CD4-positive, alpha-beta T cell treated with Interleukin-4 for 4 hours (primary cell): ENCODE measurements at places on chromosomes 4 and X.

DNA sequence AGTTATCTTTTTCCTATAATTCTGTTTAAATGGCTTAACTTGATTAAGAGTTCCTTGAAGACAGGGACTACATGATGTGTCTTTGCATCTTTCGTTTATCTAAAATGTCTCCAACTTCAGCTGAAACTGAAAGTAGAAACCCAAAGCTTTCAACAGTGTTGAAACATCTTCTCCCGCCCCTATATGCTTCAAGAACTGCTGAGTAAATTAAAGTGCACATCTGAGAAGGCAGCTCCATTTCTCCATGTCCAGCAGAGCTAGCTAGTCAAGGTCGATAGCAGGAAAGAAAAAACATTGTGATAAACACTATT lies 185.7 kb upstream of the TBL1X start:
- DNase-seq: peak; percentile 0

GRCh38 chr4:15003891-15004738 lies 1.8 kb downstream of the CPEB2 start:
- peak; percentile 43 for DNase-seq

- DNase-seq: no peak
Observed at GRCh38 chr4:108346818-108347210, 178.1 kb upstream of the LEF1 start.

DNA sequence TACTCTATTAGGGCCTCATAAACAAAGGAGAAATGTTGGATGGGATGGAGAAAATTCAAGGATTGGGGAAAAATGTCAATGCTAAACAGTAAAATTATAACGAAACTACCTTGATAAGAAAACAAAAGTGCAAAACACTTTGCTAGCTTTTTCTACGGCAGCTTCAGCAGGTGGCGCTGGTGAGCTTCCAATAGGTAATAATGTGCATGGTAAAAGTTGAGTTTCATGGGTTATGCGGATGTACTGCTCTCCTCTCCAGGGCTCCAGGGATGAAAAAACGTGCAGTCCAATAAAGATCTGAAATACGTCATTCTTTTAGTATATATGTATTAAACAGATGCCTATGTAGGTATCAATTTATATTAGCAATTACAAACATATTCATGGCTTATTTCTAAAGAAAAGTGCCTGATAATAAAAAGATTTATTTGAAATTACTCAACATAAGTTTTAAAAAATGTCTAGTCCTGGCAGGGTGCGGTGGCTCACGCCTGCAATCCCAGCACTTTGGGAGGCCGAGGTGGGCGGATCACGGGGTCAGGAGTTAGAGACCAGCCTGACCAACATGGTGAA lies 239.6 kb downstream of the GRXCR1 start:
- DNase-seq: peak; percentile 15

DNA sequence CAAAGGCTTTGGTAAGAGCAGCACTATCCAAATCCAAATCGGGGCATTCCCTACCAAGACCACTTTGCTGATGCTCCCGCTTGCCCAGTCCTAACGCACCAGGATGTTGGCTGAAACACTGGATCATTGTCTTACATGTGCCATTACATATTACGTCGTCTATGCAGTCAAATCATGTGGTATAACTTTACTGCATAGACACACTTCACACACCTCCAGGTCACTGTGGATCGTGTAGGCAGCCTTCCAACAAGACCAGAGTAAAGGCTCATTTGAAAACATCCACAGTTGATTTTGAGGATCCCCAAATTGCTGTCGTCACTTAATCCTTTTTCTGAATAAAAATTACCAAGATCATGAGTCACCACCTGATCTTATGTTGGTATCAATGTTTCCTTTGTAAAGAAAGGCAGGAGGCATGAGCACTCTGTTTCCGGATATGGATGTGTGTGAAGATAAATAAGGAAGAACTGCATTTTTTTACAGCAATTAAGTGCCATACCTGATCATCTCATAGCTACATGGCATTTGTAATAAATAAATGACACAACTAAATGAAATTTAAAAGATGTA lies 18.5 kb downstream of the TENM3 start:
- no peak for DNase-seq

- no peak for DNase-seq
Observed at GRCh38 chrX:150697641-150698040, 4.4 kb downstream of the MTMR1 start.

DNA sequence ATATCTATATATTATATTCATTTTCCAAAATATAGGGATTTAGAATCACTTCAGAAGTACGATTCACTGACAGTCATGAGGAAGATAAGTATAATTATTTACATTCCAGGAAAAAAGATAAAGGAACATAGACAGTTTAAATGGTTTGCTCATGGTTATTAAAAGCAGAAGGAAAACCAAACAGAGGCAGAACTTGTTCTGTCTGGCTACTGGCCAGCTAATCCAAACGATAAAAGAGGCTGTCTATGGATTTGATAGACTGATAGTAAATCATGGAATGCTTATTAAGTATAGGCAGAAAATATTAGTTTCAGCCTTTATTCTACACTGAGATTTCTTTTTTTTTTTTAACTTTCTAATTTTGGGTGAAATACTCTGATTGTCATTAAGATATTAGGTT lies 50.2 kb downstream of the RPGR start:
- no peak for DNase-seq

GRCh38 chr4:153438916-153439756 lies 27.0 kb upstream of the TMEM131L start:
- DNase-seq: peak; percentile 59

DNA sequence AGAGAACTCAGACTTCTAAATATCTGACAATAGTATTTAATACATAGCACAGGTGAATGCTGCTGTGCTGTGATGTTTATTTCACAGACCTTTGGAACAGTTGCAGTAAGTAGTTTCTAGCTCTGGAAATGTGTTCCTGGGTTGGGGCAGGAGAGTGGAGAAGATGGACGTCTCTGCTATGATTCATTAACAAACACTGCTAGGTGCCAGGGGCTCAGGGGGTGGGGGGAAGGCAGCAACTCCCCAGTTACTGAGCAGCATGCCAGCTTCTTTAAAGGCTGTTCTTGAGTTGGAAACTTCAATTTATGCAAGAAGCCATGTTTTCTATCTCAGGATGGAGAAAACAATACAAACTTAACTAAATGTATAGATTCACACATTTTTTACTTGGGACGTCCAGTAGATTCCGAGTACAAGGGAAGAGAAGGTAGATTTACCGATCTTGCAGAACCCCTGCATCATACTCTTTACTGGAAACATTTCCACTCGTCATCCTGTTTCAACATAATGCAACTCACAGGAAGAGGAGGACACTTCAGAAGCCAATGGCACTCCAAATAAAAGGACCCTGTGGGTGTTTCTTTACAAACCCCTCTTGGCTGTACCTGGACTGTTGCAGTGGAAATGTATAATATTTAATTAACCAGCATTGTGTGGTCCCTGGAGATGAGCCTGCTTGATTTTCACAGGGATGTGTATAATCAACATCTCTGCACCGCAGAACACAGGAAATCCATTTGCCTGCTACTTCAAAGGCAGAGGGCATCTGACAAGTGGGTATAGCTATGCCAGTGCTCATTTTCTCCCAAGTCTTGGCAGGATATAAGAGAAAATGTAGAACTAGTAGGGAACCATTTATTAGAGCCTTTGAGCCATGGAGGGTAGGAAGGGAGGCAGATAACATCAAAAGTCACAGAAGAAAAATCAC lies 171.4 kb downstream of the SH3KBP1 start:
- DNase-seq: no peak

GRCh38 chrX:107654872-107655761 lies 26.8 kb downstream of the PRPS1 start:
- peak; percentile 57 for DNase-seq

DNA sequence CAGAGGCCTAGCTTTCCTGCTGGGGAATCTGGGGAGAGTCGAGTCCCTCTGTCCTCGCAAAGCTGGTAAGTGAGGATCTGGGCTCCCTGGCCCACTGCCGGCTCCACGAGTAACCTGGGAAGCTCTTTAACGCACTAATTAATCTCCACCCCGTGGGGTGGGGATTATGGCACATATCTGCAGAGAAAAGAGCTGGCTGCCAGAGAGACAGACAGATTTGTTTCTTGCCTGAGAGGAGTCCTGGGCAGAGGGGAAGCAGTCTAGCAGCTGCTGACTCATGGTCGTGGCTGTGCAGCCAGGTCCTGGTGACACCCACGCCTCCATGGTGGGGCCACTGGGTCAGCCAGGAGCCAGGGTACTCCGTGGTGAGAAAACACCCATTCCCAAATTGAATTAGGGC lies 14.0 kb downstream of the SORCS2 start:
- no peak for DNase-seq

DNA sequence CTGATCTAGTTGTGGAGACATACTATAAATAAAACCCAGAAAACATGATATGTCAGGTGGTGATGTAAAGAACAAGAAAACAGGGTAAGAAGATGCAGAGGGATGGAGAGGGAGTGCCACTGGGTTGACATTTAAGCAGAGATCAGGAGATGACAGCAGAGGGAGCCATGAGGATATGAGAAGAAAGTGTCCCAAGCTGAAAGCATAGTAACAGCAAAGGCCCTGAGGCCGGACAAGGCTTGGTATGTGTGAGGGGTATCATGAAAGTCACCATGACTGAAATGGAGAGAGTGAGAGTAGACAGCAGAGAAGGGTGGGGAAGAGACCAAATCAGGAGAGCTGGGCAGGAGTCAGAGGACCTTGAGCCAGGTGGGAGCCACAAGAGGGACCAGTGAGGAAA lies 3.4 kb downstream of the GPKOW start:
- DNase-seq: no peak

DNA sequence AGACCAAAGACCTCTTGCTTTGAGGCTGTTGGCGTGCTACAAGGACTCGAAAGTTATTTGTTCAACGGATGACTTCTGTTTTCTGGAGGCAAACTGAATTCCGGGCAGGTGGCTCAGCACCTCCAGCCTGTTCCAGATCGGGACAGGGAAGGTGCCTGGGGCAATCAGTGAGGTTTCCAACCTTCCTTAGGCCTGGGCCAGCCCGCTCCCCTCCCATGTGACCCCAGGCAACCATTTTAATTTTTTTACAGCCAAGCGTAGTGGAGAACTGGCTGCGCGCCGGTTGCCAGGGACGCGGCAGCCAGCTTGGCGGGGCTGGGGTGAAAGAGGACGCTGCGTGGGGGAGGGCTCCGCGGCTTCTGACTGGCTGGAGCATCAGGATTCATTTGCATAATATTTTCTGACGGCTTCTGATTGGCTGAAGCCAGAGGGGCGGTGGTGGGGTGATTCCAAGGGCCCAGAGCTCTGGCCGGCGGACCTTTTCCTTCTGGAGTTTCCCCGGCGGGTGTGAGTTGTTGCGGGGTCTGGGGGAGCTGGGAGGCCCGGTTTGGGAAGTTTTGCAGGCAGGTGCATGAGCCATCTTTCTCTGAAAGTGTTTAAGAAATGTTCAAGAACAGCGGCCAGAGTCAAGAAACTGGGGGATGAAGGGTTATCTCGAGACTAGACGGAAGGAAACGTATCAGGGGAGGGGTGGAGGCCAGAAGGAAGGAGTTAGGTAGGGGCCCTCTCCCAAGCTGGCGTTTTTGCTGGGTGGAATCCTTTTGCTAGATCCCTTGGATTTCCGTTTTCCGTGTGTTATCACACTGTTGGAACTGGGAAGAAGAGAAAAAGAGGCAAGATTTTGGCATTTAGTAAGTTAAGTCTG lies at the start of gene MID1IP1:
Gene MID1IP1 (plus strand): TSS at position 479 of the 865 bp plus-strand sequence. CDS start 3,488 bp downstream, outside the sequence.
- peak; percentile 72 for DNase-seq

GRCh38 chr4:15348695-15349094 lies 79.1 kb upstream of the C1QTNF7 start:
- no peak for DNase-seq

DNA sequence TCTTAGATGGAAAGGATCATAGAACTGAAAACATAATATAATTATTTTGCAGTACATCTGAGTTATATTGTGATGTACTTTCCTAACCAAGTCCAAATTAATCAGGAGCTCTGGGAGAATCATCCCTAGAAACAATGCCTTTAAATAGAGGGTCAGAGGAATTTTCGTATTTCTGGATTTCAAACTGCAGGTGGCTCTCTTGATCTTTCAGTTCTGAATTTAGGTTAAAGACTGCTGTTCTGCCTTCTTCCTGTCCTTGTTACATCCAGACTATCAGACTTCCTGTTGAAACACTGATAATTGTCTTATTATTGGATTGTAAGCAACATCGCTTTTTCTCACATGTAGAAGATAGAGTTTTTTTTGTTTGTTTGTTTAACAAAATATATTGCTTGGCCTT lies 142.7 kb downstream of the RPA4 start:
- DNase-seq: no peak

DNA sequence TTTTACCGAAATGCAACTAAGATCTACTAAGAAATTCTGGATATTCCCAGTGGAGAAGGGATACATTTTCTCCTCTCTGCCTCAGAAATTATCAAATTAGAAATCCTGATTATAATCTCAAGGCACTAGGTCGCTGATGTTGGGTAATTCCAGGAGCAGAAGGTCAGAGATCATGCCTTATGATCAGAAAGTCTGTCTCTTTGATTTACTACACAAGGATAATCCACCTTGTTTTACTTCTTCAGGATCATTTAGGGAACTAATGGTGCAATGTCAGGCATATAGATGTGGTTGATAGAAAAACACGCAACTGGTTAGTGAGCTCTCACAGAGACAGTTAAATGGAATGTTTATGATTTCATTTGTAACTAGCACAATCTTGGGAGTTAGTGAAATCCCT lies 1069.7 kb downstream of the STIM2 start:
- no peak for DNase-seq

DNA sequence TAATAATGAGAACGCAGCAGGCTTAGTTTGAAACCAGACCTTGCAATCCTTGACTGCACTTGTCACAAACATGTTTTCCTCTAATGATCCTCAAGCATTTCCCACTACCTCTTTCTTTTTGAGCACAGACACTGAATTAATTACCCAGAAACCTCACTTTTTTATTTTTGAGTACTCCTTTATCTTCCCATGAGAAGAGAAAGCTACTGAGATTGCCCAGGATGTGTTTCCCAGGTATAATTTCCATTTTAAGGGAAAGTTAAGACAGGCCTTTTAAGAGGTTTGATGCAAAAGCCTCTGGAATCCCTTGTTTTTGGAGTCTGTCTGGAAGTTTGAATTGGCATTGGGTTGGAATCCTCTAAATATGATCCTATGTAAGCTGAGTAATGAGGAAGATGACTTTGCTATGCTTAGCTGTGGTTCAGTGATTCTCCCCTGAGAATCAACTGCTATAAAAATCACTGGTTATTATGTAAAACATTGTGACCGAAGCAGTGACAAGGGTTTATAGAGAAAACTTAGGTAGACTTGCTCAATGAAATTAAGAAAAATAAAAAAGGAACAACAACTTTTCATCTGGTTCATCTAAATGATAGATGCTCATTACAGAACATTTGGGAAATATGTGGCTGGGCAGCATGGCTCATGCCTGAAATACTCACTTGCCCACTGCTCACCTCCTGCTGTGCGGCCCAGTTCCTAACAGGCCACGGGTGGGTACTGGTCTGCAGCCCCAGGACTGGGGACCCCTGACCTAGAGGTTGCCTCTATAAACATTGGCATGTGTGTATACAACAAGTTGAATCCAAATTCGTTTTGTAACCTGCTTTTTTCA lies 10.8 kb upstream of the RHOH start:
- DNase-seq: no peak

GRCh38 chrX:39550795-39551361 lies 546.9 kb downstream of the BCOR start:
- DNase-seq: no peak

- DNase-seq: no peak
Observed at GRCh38 chrX:77167993-77168392, 279.2 kb upstream of the FGF16 start.

GRCh38 chr4:86388252-86388651 lies 28.4 kb upstream of the MAPK10 start:
- no peak for DNase-seq

- DNase-seq: peak; percentile 50
Observed at GRCh38 chr4:101284546-101284945, 62.8 kb downstream of the PPP3CA start.

- no peak for DNase-seq
Observed at GRCh38 chr4:24973747-24974601, 56.8 kb downstream of the LGI2 start.

GRCh38 chr4:125352521-125352920 lies 37.8 kb downstream of the FAT4 start:
- no peak for DNase-seq
